Activated CD8-positive, alpha-beta memory T cell treated with anti-CD3 and anti-CD28 coated beads, Interleukin-2, amount 10 ng/mL, durations not matched to agents 7 days and 5 days (primary cell): ENCODE measurements at places on chromosomes 7 and 10.

- DNase-seq, result peak; percentile 38
Observed at GRCh38 chr10:30639946-30640786, 10.6 kb upstream of the LYZL2 start.

DNA sequence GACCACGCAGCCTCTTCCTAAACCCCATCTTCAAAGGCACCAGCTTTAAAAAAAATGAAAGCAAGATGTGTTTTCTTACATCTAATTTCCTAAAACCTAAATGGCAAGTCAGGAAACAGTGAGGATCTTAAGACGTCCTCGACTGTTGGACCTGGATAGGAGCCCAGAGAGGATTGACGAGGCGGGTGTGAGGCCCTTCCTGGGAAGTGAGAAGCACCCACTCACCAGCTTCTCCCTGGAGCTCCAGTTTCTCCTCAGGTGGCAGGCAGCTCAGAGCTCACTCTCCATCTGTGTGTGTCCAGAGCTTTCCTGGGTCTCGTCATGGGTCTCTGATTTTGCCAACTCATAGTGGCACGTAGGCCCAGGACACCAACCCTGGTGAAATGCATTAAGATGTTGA lies 614.0 kb upstream of the AUTS2 start:
- no peak for DNase-seq

- DNase-seq, result no peak
Observed at GRCh38 chr10:28811639-28812349, 134.5 kb downstream of the BAMBI start.

DNA sequence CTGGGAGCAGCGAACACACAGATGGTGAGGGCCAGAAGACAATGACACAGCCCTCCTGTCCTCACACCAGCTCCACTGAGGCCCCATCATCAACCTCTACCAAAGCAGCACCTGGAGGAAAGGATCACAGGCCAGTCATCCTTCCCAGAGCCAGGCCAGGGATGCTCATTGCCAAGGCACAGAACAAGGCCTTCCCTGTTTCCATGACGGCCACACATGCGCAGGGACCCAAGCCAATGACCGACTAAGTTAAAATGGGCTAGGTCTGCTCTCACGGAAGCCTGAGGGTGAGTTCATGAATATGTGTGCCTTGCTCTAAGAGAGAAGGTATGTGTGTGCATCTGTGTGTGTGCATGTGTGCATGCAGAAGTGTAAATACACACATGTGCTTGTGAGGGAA lies 39.6 kb downstream of the COBL start:
- DNase-seq, result no peak

DNA sequence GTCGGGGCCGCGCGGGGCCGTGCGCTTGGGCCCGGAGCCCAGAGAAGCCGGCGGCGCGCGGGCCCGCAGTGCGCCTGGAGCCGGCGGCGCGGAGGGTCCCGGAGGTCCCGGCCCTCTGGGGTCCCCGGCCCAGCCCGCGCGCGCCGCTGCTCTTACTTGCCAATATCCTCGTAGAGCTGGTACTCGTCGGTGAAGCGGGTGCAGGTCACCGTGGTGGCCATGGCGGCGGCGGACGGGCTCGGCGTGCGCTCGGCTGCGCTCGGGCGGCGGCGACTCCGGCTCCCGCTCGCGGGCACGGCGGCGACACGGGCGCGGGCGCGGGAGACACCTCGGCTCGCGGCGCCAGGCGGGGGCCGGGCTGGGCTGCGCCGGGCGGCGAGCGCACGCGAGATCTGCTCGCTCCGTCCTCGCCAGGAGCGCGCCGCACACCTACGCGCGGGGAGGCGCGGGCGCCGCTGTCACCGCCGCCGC lies at the start of gene CAMK2B:
TSS of gene CAMK2B (minus strand) at position 394 of the 471 bp plus-strand sequence. CDS start at position 221, 173 bp downstream.
- DNase-seq, result peak; percentile 19

DNA sequence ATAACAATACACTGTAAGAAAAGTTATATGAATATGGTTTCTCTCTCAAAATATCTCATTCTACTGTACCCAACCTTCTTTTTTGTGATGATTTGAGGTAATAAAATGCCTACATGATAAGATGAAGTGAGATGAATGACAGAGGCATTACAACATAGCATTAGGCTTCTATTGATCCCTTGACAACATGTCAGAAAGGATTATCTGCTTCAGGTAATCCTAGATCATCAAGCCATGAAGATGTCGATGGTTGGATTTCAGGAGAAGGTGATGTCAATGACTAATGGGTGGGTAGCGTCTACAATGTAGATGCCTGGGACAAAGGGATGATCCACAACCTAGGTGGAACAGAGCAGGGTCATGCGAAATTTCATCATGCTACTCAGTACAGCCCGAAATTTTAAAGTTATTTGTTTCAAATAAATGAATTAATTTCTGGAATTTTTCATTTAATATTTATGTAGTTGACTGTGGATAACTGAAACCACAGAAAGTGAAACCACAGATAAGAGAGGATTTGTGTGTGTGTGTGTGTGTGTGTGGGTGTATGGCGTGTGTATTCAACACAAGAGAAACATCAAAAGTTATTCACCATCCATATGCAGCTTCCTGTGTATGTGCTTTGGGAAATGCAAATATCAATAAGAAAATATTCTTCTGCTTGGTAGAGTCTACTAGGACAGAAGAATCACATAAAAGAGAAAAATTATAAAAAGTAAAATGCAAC lies 77.0 kb downstream of the MAGI2 start:
- no peak for DNase-seq

- no peak for DNase-seq
Observed at GRCh38 chr10:17768496-17768895, 16.5 kb downstream of the TMEM236 start.

DNA sequence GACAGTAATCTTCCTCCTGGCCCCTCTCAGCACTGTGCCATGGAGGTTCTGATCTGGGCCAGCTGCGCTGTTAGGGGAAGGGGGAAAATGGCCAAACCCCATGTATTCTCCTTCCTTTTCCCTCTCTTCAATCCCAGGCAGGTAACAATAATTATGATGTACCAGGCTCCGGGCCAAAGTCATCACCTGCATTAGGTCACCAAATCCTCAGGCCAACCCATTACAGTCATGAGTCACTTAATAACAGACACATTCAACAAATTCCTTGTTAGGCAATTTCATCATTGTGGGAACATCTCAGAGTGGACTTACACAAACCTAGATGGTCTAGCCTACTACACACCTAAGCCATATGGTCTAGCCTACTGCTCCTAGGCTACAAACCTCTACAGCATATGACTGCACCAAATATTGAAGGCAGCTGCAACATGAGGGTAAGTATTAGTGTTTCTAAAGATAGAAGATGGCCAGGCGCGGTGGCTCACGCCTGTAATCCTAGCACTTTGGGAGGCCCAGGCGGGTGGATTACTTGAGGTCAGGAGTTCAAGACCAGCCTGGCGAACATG lies 2.2 kb upstream of the HSPB1 start:
- no peak for DNase-seq

GRCh38 chr10:49688920-49689319 lies 9.5 kb downstream of the C10orf53 start:
- DNase-seq, result no peak

DNA sequence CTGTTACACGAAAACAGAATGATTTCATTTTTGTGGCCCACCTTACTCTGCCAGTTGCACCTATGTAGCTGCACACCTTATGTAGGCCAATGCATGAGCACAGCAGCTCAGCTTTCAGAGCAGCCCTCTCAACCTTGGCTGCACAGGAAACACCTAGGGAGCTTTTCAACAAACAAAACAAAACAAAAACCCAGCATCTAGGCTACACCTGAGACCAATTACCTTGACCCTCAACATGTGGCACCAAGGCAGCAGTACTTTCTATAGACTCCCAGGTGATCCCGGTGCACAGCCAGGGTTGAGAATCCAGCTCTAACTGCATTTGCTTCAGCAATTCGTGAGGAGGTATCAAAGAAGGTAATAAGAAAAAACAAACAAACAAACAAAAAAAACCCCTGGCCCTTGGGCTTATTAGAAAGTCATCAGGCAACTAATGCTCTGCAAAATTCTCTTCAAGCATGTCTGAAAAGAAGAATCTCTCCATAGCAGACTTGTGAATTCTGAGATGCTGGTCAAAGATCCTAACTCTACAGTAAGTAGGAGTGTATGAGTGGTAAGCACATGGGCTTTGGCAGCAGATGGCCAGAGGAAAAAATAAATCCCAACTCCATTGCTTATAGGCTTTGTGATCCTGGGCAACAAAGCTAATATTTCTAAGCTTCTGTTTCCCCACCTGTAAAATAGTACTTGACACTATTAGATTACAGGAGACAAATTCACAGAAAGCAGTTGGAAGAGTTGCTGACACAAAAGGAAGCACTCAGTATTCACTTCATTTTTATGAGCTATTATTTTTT lies 113.4 kb upstream of the NOBOX start:
- DNase-seq, result no peak

DNA sequence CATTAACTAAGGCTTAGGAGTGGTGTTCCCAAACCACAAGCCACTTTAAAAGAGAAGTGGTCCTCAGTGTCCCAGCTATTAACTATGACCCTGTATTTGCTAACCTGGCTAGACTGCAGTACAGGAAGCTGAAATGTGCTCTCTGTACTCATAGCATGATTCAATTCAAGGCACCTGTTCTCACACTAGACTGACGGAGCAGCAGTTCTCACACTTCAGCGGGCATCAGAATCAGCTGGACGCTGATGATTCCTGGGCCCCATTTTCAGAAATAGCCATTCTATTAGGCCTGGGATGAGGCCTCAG lies 24.5 kb upstream of the MSRB2 start:
- no peak for DNase-seq

DNA sequence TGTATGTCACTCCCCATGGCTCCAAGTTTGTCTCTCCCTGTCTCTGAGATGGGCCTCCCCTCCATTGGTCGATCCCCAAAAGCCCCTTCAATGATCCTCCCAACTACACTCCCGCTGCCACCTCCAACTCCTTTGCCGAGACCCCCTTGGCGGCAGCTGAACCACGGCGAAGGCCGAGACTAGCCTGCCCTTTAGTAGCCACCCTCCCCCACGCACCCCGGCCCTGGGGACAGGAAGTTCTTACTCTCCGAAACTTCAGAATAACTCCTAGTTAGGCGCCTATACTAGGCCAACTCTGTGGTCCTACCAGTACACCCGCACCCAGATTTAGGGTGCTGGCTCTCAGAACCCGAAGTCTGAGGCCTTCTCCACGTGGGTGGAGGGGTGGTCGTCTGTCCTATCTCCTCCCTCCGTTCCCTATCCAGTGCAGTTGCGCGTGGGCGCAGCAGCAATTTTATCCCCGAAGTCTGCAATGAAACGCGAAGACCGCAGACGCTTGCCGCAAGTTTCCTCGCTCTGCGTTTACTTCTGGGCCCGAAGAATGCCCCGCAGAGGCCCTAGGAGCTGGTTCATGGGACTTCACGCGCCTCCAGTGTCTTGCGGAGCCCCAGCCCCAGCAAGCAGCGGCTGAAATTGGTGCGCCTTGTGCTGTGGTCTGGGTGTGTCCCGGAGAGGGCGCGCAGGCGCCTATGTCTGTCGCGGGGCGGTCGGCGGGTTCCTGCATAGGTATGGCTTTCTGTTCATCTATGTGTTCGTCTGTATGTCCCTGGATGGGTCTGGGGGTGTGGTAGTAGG lies 82.6 kb upstream of the SLF2 start:
- DNase-seq, result no peak

GRCh38 chr10:77877441-77878344 lies 48.9 kb downstream of the DLG5 start:
- peak; percentile 43 for DNase-seq

DNA sequence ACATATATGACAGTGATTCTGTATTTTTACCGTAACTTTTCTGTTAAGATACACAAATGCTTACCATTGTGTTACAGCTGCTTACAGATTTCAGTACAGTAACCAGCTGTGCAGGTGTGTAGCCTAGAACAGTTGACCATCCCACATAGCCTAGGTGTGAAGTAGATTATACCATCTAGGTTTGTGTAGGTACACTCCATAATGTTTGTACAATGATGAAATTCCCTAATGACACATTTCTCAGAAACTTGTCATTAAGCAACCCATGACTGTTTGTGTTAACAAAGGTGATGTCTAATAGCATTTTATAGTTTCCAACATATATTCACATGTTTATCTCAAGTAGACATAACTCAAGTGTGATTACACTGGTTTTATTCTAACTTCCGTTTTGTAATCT lies 218.5 kb downstream of the PLXDC2 start:
- no peak for DNase-seq

DNA sequence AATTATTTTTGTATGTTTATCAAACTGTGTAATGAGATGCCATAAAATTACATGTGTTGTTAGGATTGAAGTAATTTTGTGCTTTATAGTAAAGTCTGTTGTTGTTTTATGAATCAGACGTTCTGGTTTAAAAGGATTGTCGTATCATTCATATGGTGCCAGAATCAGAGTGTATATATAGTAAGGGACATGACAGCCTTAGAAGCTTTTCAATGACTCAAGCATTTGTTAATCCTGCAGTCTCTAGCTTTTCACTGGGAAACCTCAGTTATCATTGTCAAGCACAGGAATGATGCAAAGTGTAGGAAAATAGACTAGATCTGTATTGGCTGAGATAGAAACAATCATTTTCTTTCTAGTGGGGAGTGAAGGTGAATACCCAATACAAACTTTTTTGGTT lies 57.5 kb downstream of the TRRAP start:
- DNase-seq, result no peak

DNA sequence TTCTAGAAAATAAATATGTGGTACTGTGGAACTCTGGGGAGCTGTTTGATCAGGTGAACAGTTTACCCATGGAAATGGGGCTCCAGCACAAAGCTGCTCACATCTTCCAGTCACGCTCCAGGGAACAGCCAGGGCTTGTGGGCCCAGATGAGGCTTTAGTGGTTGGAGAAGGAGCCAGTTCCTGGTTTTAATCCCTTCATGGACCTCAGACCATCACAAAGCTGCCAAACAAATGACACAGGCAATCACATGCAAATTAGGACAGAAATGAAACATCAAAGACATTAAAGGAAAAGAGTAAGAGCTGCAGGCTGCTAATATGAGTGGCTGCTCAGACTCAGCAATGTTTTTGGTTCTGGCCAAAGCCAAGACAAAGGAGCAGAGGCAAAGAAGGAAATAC lies 2.2 kb upstream of the ATP6V0E2 start:
- no peak for DNase-seq

- DNase-seq, result no peak
Observed at GRCh38 chr7:64793106-64793755, 997 bp upstream of the ZNF138 start.

DNA sequence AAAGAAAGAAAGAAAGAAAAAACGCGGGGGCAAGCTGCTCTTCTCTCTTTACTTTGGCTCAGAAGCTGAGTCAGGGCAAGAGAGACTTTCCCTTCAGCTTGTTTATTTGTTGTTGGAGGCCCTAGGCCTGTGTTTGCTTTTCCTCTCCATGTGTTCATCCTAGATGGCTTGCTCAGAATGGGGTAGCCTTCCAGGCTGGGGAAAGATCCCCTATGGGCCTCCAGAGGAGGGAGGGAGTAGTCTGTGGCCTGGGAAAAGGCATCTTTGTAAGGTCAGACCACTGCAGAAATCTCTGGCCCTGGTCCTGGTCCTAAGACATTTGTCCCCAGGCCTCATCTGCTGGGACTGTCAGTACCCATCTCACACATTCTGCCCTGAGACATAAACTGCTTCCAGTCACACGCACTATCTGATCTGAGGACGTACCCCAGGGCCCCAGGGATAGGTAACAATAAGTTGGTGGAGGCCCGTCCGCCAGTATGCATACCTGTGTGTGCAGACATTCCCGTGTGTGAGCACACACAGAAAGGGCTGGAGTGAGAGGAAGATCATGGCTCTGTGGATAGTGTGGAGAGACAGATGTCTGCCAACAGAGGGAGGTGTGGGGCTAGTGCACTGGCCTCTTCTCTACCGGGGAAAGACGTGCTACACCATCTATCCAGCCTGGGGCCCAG lies 4.9 kb upstream of the SCD start:
- DNase-seq, result peak; percentile 70
